HT1080 (cell line): ENCODE measurements at places on chromosomes 3 and 15.

DNA sequence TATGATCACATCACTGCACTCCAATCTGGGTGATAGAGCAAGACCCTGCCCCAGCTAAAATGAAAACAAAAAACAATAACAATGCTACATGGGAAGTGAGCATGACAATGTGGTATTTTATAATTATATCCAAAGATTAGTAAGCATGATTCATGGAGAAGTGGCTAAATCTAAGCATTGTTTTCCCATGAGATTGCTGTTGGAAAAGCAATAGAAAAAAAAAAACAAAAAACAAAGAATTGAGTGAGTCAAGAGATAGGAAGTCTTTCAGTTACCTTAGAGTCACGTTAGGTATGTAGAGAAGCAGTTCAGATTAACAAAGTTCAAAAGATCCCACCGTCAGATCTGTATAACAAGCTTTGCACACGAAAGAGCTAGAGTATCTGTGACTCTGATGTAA lies 210.3 kb upstream of the CNTN6 start:
- DNase-seq: peak; percentile 81

DNA sequence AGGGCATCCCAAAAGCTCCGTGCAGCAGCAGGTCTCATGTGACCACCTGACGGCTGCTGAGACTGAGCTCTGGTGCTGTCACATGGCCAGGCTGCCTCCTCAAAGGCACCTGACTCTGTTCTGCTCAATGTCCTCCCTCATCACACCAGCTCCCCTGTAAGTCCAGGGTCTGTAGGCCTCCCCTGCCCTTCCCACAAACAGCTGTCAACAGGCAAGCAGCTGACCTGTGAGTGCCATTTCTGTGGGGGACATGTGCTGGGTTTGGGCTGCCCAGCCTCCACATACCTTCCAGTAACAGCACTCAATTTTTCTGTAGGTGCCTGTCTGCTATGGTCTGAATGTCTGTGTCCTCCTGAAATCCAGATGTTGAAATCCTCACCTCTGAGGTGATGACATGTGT lies 11.2 kb downstream of the NUP210 start:
- DNase-seq: no peak

DNA sequence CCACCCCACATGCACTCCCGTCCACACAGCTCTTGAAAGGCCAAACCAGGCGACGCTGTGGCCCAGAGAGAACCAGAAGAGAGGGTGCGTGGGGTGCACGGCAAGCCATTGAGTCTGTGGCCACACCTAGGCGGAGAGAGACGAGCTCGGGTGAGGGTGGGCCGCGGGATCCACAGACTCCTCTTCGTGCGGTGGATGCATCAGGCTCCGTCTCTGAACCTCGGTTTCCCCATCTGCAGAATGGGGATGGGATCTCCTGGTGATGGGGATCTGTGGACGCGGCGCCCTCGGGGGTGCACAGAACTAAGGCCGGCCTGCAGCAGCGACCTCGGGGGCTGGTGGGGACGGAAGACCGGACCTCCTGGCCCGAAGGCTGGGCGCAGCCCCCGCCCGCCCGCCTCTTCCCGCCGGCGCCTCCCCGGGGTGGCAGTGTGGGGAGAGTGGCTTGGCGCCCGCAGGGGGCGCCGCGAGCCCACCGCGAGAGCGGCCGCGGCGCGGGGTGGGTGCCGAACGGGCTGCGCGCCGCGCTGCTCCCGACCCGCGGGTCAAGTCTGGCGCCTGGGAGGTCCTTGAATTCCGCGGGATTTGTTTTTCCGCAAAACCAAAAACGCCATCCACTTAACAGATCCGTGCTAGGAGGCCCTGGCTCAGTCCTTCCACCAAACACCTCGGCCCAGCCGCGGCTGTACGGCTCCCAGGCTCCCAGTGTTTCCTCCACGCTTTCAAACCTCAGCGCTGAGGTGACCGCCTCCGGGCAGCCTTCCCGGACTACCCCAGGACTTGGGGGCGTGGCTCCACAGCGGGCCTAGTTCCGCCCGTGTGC lies 13.2 kb upstream of the ADPGK start:
- DNase-seq: peak; percentile 46

GRCh38 chr3:116586285-116586944 lies 123.2 kb upstream of the TUSC7 start:
- no peak for DNase-seq

DNA sequence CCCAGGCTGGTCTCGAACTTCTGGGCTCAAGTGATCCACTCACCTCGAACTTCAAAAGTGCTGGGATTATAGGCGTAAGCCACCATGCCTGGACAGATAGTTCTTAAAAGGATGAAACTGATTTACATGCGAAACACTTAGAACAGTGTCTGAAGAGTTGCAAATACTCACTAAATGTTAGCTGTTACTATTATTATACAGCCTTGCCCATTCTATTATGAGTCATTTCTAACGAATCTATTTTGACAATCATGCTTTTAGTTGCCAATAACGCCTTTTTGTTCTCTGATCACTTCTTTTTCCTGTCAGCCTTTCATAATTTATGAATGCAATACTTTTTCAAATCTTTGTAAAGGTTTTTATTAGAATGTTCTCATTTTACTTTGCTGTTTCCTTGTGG lies 112.7 kb downstream of the SNRK start:
- no peak for DNase-seq

GRCh38 chr3:172213904-172214303 lies 174.5 kb downstream of the FNDC3B start:
- DNase-seq: no peak

GRCh38 chr3:58792921-58793451 lies 126.4 kb upstream of the FAM3D start:
- no peak for DNase-seq

GRCh38 chr3:335240-335639 lies 138.7 kb downstream of the CHL1 start:
- DNase-seq: no peak

DNA sequence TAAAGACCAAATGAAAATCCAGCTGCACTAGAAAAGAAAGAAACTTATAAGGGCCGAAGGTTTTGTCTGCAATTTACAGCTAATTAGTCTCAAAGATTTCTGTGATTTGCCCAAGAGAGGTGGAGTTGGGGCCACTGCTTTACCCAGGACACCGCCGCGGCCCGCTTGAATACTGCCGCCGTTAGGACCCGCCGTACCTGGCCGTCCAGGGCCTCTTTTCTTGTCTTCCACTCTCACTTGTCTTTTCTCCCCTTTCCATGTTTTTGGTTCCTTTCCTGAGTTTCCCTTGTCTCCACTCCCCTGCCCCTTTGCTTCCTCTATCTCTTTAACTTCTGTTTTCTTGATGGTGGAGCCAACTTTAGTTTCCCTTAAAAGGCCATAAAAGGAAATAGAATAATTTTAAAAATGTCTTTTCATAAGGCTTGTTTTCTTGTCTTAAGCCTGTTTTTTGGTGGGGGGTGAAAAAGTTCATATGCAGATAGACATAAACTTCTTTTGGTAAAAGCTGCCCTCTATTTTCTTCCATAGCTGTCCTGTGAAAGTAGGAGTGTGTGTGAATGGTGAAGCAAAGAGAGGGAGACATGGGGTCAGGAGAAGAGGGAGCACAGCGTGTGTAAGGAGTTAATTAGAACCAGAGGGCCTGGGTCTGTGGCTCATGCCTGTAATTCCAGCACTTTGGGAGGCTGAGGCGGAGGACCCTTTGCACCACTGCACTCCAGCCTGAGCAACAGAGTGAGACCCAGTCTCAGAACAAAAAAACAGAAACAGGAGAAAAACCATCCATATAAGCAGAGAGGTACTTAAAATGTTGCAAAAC lies 16.0 kb upstream of the CCNL1 start:
- DNase-seq: peak; percentile 34

GRCh38 chr15:98547275-98547674 lies 101.1 kb upstream of the IGF1R start:
- no peak for DNase-seq

DNA sequence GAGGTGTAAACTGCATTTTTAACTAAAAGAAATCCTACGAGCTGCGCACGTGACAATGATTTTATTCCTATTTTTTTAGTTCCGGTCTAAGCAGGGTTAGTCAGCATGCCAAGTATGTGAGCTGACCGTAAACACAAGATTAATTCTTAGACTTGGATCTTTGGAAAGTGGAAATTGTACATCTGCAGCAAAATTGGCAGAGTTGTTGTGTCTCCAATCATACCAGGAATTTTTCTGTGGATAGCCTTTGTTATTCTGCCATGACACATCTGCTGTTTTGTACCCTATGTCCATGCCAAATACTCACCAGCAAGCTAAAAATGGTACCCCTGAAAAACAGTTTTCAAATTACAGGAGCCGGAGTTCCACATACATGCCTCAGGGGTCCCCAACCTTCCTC lies 562.5 kb downstream of the UNC13C start:
- peak; percentile 10 for DNase-seq

DNA sequence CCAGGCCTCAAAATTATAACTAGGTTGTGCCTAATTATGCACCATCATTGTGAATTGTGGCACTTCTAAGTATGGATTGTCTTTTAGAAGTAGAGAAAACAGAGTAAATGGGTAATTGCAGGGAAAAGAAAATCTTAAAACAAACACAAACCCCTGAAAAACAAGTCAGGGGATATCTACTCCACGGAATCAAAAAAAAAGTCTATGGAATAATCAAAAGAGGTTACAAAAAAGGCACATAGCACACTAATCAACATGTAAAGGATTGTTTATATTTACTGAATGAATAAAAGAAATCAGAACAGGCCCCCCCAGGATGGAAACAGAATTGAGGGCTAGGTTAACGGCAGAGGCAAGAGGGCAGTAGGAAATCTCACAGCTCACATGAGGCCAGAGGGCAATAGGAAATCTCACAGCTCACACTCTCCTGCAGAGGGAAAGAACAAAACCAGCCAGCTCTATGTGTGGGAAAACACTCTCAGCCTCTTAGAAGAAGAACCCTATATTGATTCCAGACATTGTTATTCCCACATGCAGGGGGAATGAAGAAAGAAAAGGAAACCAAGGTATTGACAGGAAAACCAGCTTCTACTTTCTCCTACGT lies 72.7 kb upstream of the FNDC3B start:
- no peak for DNase-seq

DNA sequence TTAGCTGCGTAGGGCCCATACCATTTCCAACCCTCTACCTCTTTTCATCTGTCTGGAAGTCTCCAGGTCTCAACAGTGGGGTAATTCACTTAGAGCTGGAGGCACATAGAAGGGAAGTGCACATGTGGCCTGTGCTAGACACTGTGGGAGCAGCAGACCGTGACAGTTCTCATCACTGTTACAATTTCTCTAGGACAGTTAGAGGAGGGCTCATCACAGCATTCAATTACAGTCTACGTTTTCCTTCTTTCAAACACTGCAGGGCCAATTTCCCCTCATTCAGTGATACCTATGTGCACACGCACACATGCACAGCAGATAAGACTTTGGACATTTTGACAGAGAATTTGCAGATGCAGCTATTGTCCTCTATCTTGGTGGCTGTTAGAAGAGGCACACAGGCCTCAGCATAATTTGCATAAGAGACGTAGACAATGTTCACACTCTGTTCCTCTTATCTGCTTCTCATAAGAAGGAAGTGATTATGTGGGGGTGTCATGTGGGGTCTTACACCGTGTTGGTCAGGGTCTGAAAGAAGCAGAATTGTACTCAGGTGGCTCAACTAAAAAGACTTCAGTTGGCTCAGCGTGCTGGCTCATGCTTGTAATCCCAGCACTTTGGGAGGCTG lies 12.6 kb upstream of the HRG start:
- DNase-seq: no peak

DNA sequence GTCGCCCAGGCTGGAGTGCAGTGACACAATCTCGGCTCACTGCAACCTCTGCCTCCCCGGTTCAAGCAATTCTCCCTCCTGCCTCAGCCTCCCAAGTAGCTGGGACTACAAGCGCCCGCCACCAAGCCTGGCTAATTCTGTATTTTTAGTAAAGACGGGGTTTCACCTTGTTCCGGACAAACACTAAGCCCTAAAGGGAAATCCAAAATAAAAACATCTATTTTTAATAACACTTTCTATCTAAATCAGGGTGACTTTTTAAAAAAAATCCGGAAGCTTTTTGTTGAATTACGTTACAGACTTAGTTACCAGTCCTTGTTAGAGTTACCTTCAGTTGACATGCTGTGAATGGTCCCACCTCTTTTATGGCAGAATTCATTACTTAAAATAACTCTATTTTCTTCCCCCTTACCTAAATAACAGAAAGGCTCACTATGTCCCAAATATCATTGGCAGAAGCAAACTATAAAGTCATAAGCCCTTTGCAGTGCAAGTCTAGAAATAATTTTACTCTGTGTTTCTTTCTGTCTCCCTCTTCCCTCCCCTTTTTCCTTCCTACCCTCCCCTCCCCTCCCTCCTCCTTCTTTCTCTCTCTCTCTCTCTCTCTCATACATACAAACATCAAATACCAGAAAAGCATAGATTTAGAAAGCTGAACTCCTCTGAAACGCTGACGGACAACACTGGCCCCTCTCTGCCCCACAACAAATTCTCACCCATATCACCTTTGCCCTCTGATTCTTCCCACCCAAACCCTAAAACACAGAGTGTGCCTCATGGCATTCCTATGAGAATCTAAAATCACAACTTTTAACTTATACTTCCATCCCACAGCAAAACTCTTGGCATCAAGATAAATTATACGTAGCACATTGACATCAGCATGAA lies 18.3 kb downstream of the THBS1 start:
- DNase-seq: no peak

DNA sequence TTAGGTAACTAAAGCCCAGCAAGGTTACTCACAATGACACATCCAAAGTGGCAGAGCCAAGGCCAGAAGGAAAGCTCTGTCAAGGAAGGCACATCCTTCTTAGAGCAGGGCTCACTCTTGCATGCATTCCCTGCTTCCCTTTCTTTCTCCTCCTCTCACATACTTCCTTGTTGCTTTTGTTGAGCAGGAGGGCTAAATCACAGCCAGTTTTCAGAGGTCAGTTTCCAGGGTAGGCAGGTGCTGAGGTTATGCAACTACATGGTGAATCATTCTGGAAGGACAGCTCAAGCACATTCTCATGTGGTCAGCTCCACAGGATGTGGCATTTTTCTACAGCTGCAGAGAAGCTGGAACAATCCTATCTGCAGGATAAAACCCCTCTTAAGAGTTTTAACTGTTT lies 275.6 kb downstream of the ZNF621 start:
- peak; percentile 99 for DNase-seq

DNA sequence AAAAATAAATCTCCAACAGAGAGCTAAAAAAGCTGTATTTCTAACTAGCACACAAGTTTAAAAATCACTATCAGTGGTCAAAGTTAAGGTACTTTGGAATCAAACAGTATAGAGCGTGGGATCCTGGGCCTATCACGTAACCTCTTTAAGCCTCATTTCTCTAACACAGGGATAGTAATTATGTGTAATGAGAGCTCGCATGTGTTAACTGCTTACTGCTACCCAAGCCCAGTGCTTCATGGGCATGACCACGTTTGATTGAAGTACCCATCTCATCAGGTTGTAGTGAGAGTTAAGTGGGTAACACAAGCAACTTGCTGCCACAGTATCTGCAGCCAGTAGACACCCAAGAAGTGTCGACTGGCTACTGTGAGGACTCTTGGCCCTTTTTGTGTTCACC lies 28.2 kb upstream of the NOX5 start:
- no peak for DNase-seq

- no peak for DNase-seq
These were observed 5.6 kb upstream of the NR1I2 start for GRCh38 chr3:119776304-119776703.

DNA sequence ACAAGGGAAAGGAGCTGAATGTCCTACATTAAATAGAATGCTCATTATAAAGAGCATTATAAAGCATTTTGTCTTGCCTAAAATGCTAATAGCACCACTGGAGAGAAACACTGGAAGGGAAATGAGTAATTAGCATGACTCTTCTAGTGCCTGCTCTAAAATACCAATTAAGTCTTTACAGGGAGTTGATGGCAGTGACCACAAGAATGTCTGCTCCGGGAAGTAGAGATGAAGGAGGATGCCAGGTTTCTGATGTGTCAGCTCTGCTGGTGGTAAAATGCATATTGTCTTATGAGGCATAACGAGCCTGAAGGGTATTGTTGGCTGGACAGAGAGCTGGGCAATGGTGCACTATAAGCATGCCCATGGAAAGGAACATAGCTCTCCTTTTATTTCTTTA lies 49.5 kb downstream of the MYLK start:
- DNase-seq: peak; percentile 100
